CD8-positive, alpha-beta T cell (primary cell): ENCODE measurements at places on chromosomes 16 and 17.

GRCh38 chr17:82836823-82837357 is 2.9 kb downstream of the ZNF750 start:
- no peak for DNase-seq

DNA sequence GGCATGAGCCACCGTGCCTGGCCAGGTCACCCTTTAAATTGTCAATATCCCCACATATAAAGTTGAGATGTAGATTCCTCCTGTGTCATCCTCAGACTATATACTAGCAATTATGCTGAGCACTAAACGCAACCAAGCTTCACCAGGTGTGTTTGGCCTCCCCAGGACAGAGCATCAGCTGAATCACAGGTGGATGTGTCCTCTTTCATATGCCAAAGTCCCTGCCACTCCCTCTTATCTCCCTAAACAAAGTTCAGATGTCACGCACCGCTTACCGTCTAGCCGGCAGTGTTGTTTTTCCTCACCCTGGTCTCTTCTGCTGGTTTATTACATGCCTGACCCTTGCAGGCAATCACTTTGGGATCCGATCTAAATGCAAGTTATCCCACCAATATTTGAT is 43.8 kb upstream of the ARHGAP44 start:
- no peak for DNase-seq

DNA sequence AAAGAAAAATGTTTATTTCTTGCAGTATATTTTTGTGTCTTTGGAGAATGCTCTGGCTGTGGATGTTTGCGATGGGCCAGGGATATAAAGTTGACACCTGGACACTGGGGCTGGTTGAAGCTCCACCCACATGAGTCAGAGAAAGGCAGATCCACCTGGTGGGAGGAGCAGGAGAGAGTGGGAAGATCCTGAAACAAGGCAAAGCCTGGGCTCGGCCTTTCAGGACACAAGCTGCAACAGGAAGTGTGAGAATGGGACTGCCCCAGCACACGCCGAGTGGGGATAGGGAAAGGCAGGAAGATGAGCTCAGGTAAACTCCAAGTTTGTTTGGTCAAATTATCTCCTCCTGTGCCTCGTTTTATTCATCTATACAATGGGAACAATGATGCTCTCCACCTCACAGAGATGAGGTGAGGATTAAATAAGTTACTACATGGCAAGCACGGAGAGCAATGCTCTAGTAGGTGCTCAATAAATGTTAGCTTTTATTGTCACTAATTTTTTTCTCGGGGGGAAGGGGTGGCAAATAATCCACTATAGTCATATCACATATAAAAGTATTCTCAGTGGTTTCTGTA is 21.4 kb upstream of the PITPNM3 start:
- no peak for DNase-seq

GRCh38 chr17:48565925-48566710 is 12.0 kb downstream of the HOXB4 start:
- no peak for DNase-seq

DNA sequence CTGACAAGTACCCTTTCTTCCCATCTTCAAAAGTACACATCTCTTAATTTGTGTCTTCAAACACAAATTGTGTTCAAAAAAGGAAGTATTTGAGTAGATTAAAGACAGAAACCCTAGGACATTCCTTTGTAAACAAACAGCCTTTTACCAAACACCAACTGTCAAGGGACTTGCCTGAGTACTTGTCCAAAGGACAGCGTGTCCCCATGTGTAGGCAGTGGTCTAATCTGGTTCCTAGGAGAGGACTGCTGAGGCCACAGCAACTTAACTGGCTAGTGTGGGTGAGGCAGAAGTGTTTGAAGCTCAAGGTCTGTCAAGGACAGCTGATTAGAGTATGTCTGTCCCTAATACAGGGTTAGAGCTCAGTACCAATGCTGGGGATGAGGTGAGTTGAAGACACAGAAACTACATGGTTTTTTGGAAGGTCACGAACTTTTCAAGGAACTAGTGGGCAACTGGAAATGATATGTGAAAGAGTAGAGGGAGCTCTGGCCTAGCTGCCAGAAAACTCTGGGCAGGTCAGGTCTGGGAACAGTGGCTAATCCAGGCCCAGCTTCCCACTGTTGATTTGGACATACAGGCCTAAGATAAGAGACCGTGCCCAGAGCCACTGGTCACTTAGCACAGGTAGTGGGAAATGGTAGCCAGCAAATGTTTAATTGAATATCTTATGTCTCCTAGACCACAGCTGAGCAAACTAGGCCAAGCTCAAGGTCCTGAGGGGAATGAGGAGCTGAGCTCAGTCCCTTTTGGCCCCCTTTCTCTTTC is 10.1 kb downstream of the HMOX2 start:
- no peak for DNase-seq

DNA sequence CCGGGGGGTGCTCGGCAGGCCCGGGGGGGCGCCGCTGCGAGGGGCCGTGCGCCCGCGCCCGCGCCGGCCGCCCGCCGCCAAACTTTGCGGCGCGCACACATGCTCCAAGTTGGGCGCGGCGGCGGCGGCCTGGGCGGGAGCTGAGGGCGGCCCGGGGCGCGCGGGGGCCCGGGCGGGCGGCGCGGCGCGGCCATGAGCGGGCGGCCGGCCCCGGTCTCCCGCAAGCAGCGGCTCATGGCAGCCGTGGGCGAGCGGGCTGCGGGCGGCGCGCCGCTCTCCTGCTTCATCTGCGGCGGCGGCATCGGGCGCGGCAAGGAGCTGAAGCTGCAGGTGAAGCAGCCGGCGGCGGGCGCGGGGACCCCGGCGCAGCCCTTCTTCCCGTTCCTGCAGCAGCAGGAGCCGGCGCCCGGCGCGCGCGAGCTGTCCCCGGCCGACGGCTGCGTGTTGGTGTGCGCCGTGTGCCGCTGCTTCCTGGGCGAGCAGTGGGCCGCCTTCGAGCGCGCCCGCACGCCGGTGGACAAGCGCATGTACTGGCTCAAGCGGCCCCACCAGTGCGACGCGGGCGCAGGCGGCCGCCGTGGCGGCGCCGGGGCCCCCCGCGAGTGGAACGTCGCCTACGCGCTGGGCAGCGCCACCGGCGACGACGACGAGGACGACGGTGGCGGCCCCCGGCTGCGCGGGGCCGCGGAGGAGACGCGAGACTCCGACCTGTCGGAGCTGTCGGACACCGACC is 57.2 kb upstream of the CIBAR2 start:
- no peak for DNase-seq

DNA sequence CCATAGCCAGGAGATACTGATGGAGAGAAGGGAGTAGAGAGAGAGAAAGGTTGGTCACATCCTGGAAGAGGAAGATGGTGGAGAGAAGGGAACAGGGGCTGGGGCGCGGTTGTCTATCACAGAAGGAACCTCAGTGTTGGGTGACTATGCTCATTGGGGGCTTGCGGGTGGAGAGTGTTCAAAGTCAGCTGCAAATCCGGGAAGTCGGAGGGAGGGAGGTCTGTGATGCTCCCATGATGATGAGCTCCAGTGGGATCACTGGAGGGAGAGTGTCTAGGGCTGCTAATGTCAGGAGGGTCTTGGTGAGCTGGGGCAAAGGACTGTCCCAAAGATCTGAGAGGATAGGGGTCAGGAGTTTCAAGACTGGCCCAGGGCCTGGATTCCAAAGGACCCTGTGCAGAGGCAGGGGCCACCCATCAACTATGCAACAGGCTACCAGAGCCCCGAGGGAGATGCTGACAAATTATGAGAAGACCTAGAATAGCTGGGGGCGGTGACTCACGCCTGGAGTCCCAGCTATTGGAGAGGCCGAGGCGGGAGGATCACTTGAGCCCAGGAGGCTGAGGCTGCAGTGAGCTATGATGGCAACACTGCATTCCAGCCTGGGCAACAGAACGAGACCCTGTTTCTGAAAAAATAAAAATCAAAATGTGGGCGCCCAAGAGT is 2.6 kb downstream of the SPDYE4 start:
- DNase-seq: no peak

GRCh38 chr17:48840441-48840840 is 9.6 kb downstream of the CALCOCO2 start:
- no peak for DNase-seq

DNA sequence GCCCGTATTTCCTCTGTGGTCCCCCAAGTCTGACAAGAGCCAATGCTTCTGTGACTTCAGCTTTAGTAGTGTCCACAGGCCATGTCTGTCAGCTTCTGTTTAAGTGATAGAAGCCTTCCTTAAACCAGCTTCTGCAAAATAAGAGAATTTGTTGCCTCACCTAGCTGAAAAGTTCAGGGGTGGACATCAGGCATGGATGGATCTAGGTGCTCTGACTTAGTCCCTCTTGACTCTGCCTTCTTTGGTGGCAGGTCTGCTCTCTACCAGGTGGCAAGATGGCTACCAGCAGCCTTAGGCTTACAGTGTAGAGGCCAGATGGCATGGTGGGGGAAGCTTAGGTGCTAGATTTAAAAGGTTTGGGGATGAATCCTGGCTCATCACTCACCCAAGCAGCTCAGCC is 33.7 kb downstream of the KATNIP start:
- no peak for DNase-seq

DNA sequence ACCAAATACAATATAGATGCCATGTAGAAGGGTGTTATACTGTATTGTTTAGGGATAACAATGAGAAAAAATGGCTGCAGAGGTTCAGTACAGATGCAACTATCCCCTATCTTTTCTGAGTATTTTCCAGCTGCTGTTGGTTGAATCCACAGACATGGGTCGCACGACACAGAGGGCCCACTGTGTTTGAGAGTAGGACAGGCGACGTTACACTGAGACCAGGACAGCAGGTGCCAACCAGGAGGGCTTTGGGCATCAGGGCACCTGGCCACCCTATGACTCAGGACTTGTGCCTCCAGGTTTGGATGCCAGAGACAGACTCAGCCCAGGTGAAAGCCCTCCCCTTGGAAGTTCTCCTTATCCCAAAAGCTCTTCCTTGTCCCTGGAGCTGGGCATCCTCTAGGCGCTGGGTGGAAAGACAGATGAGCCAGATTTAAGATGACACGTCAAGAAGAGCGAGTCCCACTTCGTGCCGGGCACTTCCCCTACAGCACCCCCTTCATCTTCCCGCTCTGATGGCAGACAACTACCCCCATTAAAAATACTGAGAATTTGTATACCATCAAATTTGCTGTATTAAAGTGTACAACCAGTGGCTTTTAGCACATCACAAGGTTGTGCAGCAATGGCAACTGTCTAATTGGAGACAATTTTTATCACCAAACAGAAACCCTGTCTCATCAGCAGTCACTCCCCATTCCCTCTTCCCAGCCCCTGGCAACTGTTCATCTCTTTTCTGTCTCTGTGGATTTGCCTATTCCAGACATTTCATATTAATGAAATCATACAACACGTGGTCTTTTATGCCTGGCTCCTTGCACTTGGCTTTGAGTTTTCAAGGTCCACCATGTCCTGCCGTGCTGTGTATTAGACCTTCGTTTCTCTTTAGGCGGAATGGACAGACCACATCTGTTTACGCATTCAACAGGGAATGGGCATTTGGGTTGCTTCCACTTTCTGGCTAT is 30.6 kb downstream of the TNFRSF13B start:
- no peak for DNase-seq

GRCh38 chr17:39867084-39867879 is 720 bp upstream of the ZPBP2 start:
- DNase-seq: peak; percentile 92

GRCh38 chr17:56850591-56850990 is 16.6 kb downstream of the DGKE start:
- DNase-seq: no peak

- DNase-seq: no peak
Observed at GRCh38 chr16:3454631-3455147, 11.2 kb downstream of the NAA60 start.
